Progenitor cell of endocrine pancreas (in vitro differentiated cells): ENCODE measurements at places on chromosomes 11 and 22.

DNA sequence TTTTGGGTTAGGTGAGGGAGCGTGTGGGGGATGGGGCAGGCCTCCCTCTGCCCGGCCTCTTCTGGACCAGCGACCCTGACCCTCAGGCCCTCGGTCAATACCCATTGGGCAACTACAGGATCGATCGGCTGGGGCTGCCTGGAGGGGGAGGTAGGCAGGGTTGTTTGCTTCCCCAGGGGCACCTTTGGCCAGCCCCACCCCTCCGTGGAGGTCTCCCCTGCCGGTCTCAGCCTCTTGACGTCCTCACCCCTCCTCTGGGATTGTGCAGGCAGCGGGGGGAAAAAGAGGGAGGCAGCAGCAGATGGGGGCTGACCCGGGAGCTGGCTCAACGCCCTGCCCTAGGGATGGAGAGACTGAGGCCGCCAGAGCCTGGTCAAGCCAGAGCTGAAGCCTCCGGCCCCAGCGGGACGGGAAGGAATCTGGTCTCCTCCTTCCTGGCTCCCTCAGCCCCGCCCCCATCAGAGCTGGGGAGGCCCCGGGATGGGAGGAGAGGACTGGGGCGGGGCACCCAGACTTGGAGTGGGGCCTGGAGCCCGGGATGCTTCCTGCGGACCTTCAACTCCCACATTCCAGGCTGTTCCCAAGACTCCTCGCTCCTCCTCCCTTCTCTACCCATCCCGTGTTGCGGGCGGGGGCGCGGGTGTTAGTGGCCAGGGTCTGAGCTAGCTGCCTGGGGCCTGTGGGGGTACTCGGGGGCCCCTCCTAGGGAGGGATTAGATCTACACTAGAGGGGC is 14.4 kb upstream of the CDC42EP1 start:
- DNase-seq = peak; percentile 44

GRCh38 chr11:67265633-67266448 is 432 bp upstream of the GRK2 start:
- peak; percentile 83 for DNase-seq

GRCh38 chr11:61949169-61950034 is 749 bp upstream of the BEST1 start:
- no peak for DNase-seq

GRCh38 chr11:44753961-44754645 is 27.3 kb downstream of the TSPAN18 start:
- DNase-seq = no peak

DNA sequence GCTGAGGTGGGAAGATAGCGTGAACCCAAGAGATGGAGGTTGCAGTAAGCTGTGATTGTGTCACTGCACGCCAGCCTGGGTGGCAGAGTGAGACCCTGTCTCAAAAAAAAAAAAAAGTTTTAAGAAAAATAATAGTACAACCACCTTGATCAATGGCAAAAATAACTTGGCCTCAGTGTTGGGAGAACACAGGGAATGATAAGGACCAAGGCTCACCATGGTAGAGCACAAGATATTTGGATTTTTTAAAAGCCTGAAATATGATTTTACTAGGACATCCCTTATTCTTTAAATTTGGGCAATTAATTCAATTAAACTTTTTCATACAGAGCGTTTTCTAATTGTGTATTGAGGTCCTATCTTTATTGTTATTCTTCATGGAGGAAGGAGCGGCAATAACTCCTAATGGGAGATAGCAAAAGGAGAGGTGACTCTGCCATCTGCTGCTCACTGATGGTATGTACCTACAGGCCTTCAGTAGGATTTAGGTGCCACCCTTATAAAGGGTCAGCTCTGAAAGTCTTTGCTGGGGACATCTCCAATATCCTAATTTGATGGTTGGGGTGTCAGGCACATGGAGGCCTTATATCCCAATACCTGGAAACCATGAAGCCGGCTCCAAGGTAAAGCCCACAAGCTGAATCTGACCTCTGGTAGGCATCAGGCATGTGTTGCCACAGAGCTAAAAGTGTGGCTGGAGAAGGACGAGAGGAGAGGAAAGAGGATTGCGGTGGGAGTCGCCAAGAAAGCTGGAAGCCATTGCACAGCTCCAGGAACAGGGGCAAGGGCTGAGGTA is 21.9 kb upstream of the POLD3 start:
- DNase-seq = no peak

DNA sequence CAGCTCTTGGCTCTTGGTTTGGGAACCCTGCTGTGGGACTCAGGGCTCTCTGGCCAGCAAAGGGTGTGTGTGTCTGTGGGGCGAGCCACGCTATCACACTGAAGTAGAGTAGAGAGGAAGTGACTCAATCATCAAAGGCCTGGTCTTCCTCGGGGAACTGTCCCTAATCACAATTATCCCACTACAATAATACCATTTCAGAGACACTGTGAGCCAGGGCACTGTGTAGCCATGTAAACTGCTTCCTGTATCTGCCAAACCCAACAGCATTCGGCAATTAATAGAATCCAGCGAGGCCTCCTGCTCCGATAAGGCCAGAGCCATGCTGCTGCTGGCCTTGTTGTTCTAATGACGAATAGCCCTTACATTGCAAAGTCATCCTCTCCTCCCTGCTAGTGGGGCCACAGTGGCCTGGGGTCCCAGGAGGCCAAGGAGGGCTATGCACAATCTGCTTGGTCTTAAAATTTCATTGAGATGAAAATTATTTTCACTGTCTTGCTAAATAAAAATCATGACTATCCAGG is 49.8 kb upstream of the LMO2 start:
- DNase-seq = no peak
